ENCODE measurements at places on chromosomes 3 and 15.

GRCh38 chr3:149566292-149566975 is 91.4 kb downstream of the WWTR1 start:
- DNase-seq: no peak

DNA sequence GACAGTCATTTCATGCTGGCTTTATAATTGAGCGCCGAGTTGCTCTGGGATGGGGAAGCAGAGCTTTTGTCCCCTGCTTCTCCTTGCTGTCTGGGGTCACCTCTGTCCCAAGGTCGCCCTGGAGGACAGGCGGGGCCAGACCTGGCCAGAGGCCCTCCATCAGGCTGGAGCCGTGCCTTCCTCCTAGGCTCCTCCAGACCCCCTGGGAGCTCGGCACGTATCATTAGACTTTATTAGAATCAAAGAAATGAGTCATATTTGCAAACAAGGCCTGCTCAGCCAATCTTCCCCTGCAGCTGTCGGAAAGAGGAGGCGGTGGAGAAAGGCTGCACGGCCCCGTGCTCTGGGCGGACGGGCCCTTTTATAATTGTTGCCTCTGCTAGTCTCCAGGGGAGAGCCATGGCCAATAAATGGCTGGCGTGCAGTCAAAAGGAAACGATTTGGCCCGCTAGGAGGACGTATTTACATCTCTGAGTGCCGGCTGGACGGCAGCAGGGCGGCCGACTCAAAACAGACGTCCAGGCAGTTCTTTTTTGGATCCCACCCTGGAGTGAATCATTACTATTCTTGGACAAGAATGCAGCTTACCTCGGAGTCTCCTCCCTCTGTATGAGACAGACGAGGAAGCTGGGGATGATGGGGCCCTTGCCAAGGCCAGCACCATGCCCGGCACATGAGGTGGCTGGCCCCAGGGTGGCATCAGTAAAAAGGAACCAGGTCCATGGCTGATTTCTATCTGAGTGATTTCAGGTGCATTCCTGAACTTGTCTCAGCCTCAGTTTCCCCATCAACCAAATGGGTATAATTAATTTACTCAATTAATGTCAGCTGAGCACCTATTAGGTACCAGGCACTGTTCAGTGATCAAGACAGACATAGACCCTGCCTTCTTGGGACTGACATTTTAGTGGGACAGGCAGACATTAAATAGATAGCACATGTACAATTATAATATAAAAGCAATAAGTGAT is 50.6 kb downstream of the SLC6A6 start:
- no peak for DNase-seq

- no peak for DNase-seq
These were observed 94.7 kb downstream of the PDZRN3 start for GRCh38 chr3:73530022-73530396.

GRCh38 chr3:107555359-107555758 is 32.6 kb downstream of the BBX start:
- no peak for DNase-seq

- DNase-seq: no peak
These were observed 23.9 kb upstream of the ACAD9 start for GRCh38 chr3:128855569-128855968.

DNA sequence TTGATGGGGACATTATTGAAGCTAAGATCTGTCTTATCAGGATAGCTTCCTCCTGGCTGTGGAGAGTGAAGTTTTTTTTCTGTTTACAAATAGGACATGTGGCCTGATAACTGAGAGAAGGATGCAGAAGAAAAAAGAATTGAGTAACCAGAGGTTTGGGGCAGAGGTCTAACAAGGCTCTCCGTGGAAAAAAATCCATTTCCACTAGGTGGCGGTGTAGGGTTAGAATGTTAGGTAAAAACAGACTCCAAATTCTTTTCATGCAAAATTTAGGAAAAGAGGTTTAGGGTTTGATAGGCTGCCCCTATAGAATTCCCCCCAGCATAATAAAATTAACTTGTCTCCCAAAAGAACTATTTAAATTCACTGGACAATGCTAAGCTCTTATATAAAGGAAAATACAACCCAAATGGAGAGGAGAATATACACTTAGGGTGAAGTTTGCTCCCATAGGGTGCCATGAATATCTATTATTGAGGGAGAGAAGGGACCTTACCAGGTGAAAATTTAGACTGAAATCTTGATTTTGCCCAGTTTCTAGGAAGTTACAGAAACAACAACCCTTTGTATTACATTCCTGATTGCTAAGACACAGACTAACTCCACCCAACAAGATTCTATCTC is 1560.4 kb downstream of the OTOL1 start:
- peak; percentile 42 for DNase-seq

- DNase-seq: peak; percentile 58
These were observed 522 bp downstream of the MED12L start for GRCh38 chr3:151085889-151086483.

GRCh38 chr3:185253645-185254410 is at the start of gene EHHADH:
EHHADH (minus strand) TSS chr3:185254049; CDS start chr3:185254022, 27 bp downstream.
- peak; percentile 67 for DNase-seq

- DNase-seq: no peak
These were observed 511.2 kb downstream of the MECOM start for GRCh38 chr3:169152319-169152718.

- peak; percentile 86 for DNase-seq
These were observed 951 bp downstream of the GPR62 start for GRCh38 chr3:51955893-51956770.

GRCh38 chr3:46853441-46854415 is 9.5 kb downstream of the MYL3 start:
- DNase-seq: no peak

DNA sequence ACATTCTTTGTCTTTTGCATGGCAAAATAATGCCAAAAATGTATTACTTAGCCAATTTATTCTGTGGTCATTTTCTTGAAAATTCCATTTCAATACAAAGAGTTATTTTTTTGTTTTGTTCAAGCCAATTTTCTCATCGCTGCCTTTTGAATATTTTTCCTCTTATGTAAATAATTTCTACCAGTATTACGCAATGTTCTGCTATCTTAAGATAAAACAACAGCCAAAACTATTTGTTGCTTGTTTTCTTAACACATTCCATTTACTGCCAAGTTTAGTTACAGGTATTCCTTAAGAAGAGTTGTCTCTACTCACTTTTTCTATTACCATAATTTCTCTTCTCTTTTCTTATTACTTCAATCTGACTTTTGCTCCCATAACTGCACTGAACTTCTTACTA is 163.1 kb downstream of the ROBO1 start:
- no peak for DNase-seq

GRCh38 chr3:37892927-37893600 is 31.4 kb downstream of the CTDSPL start:
- no peak for DNase-seq

DNA sequence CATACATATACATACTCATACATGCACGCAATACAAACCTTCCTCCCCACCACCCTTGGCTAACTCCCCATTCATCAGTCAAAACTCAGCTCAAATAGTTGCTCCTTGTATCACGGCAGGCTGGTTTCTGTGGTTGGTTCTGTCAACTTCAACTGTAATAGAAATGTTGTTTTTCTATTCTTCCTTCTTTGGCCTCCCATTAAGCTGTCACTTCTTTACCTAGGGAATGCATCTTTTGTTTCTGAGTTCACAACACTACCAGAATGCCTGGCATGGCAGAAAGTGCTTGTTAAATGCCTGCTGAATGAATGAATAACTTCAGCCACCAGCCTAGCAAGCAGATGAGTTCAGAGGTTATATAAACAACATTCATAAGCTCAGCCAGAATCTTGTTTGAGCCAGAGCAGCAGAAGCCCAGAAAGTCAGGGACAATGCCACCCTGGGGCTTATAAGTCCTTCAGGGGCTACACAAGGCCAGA is 63.1 kb downstream of the B3GALNT1 start:
- no peak for DNase-seq

GRCh38 chr3:170078620-170079281 is 41.0 kb downstream of the GPR160 start:
- DNase-seq: no peak

GRCh38 chr3:58965865-58966264 is 84.0 kb downstream of the CFAP20DC start:
- no peak for DNase-seq

DNA sequence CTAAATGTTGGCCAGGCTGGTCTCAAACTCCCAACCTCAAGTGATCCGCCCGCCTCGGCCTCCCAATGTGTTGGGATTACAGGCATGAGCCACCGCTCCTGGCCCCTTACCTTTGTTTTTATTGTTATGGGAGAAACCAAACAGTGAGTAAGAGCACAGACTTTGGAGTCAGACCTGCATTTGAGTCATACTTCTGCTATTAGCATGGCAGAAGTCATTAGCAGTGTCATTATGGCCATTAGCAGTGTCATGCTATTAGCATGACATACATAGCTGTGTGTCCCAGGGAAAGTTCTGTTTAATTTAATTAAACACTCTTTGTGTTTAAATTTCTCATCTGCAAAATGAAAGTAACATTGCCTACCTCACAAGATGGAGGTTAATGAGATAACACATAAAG is 54.8 kb downstream of the SQOR start:
- DNase-seq: no peak

GRCh38 chr15:84702961-84703482 is 12.9 kb downstream of the SEC11A start:
- DNase-seq: no peak

DNA sequence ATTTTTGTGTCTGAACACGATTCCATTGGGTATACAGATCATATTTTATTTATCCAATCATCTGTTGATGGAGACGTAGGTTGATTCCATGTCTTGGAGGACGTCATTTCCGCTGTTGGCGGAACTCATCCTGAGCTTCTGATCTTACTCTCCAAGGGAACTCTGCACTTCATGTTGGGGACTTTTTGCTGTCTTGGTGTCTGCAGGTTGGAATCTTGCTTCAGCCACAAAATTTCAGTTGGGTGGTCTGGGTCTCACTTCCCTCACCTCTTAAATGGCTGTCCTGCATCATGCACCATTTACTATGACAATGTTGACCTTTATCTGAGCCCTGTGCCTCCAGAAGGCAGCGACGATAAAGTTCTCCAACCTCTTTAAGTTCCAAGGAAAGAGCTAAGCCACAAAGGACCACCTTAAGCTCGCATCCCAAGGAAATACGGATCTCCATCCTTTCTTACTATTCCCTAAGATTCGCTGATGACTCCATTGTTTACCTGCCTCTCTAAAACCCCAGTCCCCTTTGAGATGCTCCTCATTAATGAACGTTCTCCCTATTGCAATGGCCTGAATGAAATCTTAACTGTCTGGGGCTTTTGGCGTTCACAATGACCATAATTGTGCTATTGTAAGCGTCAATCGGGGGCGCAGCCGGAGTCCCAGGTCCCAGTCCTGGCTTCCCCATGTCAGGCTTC is 23.1 kb upstream of the RNU6-1 start:
- DNase-seq: no peak

DNA sequence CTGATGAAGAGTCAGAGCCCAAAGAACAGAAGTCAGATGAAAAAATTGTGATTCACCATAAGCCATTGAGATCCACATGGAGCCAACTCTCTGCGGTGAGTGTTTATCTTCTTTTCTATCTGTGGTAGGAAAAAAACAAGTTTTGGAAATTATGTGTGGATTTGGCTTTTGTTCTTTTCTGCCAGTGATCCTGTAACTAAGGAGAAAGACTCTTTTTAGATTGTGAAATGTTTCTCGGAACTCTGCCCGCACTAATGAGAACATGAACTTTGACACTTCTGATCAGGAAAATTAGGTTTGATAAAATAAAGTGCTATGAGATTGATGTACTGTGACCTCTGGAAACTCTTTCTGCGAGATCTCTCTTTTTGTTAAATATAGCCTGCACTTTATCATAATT is 8.4 kb downstream of the ARHGEF26 start:
- no peak for DNase-seq

DNA sequence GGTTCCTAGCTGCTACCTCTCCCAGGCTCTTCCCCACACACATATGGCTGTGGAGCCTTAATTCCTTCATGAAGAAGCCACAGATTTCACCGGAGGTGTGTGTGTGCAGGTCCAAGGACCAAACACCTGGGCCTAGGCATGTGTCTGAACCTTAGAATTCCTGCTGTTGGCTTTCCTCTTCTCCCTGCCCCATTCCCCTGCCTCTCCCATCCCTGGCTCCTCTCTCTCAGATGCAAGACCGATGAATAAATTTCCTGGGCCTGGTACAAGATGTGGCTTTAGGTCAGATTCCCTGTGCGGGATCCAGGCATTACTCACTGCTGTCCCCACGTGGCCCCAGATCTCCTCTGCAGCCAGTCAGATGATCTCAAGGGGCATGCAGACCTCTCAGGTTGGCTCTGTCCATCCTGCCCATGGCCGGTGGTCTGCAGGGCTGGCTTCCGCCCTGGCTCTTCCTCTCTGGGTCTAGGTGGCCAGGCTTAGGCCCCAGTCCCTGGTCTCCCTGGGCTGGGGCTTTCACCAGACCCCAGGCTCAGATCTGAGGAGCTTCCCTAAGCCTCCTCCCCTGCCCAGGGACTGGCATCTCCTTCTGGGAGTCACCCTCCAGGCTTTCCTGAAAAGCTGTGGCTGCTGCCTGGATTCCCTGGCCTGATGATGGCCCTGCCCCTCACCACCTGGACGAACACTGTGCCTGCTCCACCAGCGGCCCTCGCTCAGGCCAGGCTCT is 20.5 kb downstream of the CCR9 start:
- peak; percentile 57 for DNase-seq

DNA sequence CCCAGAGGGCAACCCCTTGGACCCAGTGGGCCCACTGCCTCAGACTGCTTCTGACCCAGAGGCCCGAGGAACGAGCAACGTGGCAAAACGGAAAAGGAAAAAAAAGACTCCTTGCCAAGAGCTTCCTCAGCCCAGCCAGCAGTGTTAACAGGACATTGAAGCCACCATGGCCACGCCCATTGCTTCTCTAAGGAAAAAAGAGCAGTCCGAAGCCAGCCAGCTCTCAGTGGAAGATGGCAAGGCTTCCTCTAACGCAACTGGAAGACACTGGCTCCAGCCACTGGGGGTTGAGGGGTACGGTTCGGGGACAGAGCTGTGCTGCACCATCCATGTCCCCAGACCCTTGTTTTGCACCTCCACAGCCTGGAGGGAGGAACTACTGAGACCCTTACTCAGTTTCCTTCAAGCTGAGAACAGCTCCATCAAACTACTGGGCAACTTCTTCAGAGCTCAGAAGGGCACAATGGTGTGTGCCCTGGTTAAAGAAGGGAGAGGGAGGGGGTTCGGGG is 10.7 kb downstream of the BMF start:
- no peak for DNase-seq

GRCh38 chr3:127644641-127645370 is 15.8 kb downstream of the PODXL2 start:
- DNase-seq: no peak

DNA sequence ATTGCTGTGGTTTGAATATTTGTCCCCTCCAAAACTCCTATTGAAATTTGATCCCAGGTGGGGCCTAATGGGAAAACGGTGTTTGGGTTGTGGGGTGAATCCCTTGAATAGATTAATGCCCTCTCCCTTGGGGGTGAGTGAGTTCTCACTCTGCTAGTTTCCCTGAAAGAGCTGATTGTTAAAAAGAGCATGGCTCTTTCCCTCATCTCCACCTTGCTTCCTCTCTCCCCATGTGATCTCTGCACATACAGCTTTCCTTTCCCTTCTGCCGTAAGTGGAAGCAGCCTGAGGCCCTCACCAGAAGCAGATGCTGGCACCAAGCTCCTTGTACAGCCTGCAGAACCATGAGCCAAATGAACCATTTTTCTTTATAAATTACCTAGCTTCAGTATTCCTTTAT is 394.9 kb upstream of the WNT5A start:
- DNase-seq: no peak
